ENCODE measurements at places on chromosomes 13 and 19.

- no peak for DNase-seq
Observed at GRCh38 chr13:75250526-75251178, 231.3 kb downstream of the TBC1D4 start.

GRCh38 chr19:10915130-10916091, 13.0 kb downstream of the YIPF2 start:
- DNase-seq: no peak

GRCh38 chr13:40781717-40782116, 7.7 kb upstream of the SLC25A15 start:
- DNase-seq: no peak

DNA sequence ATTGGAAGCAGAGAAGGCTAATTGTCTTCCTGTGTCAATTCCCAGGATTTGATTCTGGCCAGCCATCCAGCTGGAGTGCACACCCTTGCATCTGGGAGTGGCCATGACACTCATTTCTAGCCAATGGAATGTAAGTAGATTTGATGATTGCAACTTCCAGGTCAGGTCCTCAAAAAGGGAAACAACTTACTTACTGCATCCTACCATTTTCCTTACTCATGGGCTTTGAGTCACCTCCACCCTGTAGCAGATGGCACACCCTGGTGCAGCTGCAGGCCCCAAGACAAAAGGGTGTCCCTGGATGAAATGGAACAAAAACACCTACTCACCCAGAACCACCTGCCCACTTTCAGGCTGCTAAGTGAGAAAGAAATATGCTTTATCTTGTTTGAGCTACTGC, 27.3 kb upstream of the MPHOSPH8 start:
- no peak for DNase-seq

- no peak for DNase-seq
Observed at GRCh38 chr13:51821606-51822005, 17.6 kb upstream of the DHRS12 start.

DNA sequence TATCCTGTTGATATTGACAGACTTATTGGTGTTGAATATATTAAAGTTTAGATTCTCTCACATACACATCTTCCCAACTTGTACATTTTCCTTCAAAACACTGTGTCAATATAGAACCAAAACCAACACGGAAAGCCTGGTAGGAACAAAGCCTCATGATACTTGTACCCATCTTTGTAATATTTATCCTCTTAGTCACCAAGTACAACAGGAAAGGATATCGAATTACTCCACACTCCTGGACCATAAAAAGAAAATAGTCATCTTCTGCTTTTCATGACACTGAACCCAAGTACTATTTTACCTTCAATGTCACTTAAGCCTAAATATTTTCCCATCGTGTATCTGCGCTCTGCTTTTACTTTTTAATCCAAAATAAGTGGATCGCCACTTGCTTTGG, 702.9 kb upstream of the PCDH9 start:
- no peak for DNase-seq

DNA sequence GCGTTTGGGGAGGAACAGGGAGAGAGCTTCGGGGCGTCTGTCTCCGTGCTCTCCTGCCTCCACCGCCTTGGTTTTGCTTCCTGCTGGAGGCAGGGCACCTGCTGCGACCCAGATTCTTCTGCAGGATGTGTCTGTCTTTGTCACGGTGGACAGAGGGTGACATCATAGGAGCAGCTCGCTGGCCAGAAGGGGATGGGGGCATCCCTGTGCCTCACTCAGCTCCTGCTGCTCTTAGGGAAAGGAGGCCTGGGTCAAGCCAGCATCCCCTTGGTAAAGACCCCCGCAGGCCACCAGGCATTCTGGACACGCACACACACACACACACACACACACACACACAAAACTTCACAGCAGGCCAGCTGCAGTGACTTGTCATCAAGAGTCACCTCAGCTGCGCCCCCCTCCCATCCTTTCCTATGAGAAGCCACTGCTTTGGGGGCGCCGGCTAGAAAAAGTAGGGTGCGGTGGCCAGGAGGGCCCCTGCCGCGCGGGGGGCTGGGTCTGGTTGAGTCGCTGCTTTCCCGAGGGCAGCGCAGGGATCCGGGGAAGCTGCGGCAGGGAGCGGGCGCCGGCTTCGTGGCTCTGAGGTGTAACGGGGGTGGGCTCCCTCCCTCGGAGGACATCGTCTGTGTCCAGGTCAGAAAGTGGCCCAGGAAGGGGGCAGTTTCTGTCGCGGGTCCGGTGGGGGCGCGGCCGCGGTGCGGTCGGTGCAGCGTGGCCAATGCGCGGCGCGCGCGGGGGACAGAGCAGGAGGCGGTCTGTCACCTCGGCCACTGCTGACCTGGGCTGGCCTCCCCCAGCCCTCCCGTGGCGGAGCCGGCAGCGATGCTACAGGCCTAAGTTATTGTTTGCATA, 15.8 kb upstream of the NPAS1 start:
- no peak for DNase-seq

- no peak for DNase-seq
Observed at GRCh38 chr13:40457929-40458719, 208.3 kb downstream of the FOXO1 start.

Data from NCI-H2227 treated with DMSO at 0.1 percent for 48 hours (cell line).